ENCODE measurements at places on chromosomes 2 and 18.

- DNase-seq = no peak
These were observed 188.8 kb downstream of the TSN start for GRCh38 chr2:121944072-121944831.

DNA sequence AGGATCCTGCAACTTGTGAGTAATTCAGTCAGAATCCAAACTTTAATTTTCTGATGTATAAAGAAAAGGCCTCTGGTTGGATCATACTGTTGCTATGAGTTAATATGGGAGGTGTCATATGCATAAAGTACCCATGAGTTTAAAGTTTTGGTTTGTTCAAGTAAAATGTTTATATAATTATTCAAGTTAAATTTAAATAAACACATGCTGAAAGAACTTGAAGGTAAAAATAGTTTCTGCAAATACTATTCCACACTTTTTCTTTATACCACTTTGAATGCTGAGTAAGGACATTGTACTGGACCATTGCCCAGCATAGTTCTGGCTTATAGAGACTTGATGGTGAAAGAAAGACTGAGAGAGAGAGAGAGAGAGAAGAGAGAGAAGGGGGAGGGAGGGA is 30.7 kb downstream of the PKP4 start:
- DNase-seq = no peak

DNA sequence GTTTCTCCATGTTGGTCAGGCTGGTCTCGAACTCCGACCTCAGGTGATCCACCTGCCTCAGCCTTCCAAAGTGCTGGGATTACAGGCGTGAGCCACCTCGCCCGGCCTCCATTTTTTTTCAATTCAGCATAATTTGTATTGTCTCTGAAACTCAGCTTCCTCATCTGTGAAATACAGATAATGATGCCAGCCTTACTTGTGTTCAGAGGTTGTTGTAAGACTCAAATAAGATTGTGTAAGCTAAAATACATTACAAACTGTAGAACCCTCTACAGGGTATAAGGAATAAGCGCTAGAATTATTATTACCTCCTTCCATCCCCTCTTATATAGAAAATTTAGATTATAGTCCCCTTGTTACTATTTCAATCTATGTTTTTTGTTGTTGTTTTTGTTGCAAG is 24.8 kb upstream of the STARD7 start:
- no peak for DNase-seq

- no peak for DNase-seq
These were observed 167.6 kb upstream of the SALL3 start for GRCh38 chr18:78812067-78812466.

GRCh38 chr2:33478968-33479731 is 2.7 kb downstream of the RASGRP3 start:
- DNase-seq = no peak

DNA sequence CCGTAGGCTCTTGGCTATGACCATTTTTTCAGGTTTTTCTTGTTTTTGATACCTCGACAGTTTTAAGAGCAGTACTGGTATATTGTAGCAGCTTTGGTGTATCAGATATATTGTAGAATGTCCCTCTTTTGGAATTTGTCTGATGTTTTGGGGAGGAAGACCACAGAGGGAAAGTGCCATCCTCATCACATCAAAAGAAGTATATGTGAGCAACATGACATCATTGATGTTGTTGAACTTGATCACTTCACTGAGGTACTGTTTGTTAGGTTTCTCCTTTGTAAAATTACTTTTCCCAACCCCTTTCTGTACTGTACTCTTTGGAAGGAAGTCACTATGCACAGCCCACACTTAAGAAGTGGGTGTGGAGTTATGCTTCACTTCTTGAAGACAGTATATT is 41.0 kb downstream of the EML4 start:
- no peak for DNase-seq

- no peak for DNase-seq
These were observed 104.4 kb upstream of the STK17B start for GRCh38 chr2:196275646-196276352.
